Foreskin keratinocyte (primary cell): ENCODE measurements at places on chromosomes 4 and X. TPM values are rescaled to one million over a fixed set of nuclear protein-coding genes. Genes with fewer than 3 reads are reported as not detected.

Gene ASB11
- total RNA-seq, result not detected in 2 replicates

- no peak for DNase-seq
These were observed 139.6 kb downstream of the SPRY1 start for GRCh38 chr4:123536225-123536624.

DNA sequence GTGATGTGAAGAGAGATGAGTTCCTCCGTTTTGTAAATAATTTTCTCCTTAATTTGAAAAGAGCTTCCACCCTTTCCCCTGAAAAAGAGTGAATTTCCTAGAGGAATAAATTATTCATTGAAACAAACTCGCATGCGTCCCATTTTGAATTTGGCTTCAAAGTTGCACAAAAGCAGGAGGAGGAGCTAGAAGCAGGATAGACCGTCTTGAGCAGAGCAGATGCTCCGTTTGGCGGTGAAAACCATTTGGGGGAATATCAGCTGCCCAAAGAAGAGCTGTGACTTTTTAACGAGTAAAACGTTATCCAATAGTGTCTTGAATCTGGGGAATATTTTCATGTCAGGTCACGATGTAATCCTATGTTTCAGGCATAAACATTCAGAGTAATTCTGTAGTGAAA is 42.0 kb downstream of the FAM149A start:
- no peak for DNase-seq

Gene VCX2
- not detected in 2 replicates for total RNA-seq

GRCh38 chr4:176077561-176077960 is 11.9 kb downstream of the WDR17 start:
- DNase-seq, result peak; percentile 59

GRCh38 chrX:81336455-81337152 is 134.7 kb downstream of the SH3BGRL start:
- DNase-seq, result no peak

DNA sequence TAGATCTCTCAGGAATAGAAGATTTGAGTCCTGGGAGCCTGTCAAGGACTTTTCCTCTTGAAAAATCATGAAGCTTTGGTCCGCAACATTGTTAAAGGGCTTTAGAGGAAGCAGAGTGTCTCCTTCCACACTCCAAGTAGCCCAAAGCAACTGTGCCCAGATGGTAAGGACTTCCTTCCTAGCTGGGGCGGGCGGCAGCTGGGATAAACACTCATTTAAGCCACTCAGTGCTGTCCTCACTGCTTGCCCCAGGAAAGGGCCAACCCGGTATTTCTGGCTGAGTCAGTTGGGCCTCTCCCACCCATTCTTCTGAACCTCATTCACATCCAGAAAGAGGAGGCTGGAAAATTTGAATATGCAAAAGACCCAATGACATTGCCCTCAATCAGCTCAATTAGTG is 144.3 kb downstream of the CHIC2 start:
- DNase-seq, result no peak

GRCh38 chrX:37781814-37782213 is 2.0 kb downstream of the CYBB start:
- no peak for DNase-seq

Gene EPHA5
- total RNA-seq, result not detected in 2 replicates

DNA sequence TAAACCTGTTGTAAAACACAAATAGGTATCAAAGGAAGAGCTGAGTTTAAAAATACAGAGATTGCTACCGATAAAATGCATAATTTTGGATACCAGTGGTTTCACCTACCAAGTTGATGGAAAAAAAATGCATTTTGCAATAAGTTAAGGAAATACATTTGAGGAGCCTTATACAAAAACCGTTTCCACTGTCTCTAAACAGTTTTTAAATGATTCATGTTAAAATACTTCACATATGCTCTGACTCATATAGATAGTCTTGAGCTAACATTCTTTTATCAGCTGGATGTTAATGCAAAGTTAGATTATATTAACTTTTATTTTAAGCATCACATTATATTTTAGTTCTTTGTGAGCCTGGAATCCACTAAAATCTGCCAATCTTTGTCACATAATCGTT is 50.6 kb upstream of the ANKRD17 start:
- peak; percentile 57 for DNase-seq

- DNase-seq, result no peak
These were observed 538.6 kb downstream of the ANKRD50 start for GRCh38 chr4:124173912-124174311.

Gene CENPVL2
- not detected in 2 replicates for total RNA-seq

DNA sequence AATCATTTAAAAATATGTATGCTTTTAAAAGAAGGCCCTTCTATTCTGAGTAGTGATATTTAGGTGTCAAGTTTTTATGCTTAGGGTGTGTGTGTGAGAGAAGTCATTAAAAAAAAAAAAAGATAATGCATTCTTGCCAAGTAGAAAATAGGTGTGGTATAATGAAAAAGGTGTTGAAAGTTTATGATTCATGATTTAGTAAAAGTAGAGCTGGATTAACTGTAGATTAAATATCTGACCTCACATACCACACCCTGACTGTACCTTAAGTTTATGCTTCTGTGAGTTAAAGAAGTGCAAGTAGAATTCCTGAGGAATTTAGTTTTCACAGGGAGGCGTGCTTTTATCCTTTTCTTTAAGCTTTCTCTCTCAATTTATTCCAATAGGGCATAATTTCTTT is 71.1 kb downstream of the BMPR1B start:
- DNase-seq, result peak; percentile 51
